ENCODE measurements at places on chromosomes 2 and 18. TPM values are rescaled to one million over a fixed set of nuclear protein-coding genes. Genes with fewer than 3 reads are reported as not detected.

- no peak for DNase-seq
- no peaks in the 10 kb centered on the region for H3K27me3 ChIP-seq
- no peak overlapping the region for H3K27ac ChIP-seq
- H3K36me3 ChIP-seq = no peaks in the 10 kb centered on the region
- no peak overlapping the region for H3K4me3 ChIP-seq
- peaks cover 19% of the 10 kb centered on the region for H3K4me1 ChIP-seq
These were observed 185.9 kb downstream of the ZNF521 start for GRCh38 chr18:25166113-25166512.

DNA sequence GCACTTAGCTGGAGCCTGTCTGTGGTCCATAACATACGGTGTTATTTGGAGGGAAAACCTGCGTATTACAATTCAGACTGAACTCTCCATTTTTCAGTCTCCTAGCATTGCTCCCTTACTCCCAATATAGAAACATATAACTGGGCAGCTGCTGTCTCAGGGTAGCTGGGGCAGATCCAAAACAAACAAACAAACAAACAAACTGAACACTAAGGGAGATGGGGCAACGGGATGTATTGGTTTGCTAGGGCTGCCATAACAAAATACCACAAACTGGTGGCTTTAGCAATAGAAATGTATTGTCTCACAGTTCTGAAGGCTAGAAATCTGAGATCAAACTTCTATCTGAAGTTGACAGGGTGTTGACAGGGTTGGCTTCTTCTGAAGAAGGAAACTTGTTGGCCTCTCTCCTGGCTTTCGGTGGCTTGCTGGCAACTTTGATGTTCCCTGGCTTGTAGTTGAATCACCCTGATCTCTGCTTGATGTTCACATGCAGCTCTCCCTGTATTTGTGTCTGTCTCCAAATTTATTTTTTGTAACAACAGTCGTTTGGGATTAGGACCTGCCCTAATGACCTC is 329.3 kb upstream of the ZNF804A start:
- H3K4me3 ChIP-seq = no peak overlapping the region
- no peaks in the 10 kb centered on the region for H3K36me3 ChIP-seq
- H3K27ac ChIP-seq = no peak overlapping the region
- no peaks in the 10 kb centered on the region for H3K27me3 ChIP-seq
- DNase-seq = no peak

PLA2R1 gene
- 3.8 TPM for total RNA-seq

HOXD13 gene
- total RNA-seq = 0.31 TPM

All from muscle of leg (tissue), 16 donors.